ENCODE measurements at places on chromosomes 7 and 10.
A peak's percentile ranks its signal among the peaks of the same experiment; 100 is the strongest.

GRCh38 chr7:108463613-108464012 lies 7.4 kb upstream of the NRCAM start:
- no peak for DNase-seq

GRCh38 chr10:74995806-74996205 lies 115.7 kb upstream of the SAMD8 start:
- DNase-seq = no peak

GRCh38 chr7:38709123-38709522 lies 78.0 kb upstream of the AMPH start:
- DNase-seq = no peak

GRCh38 chr10:80520661-80521470 lies 16.8 kb upstream of the SH2D4B start:
- no peak for DNase-seq

DNA sequence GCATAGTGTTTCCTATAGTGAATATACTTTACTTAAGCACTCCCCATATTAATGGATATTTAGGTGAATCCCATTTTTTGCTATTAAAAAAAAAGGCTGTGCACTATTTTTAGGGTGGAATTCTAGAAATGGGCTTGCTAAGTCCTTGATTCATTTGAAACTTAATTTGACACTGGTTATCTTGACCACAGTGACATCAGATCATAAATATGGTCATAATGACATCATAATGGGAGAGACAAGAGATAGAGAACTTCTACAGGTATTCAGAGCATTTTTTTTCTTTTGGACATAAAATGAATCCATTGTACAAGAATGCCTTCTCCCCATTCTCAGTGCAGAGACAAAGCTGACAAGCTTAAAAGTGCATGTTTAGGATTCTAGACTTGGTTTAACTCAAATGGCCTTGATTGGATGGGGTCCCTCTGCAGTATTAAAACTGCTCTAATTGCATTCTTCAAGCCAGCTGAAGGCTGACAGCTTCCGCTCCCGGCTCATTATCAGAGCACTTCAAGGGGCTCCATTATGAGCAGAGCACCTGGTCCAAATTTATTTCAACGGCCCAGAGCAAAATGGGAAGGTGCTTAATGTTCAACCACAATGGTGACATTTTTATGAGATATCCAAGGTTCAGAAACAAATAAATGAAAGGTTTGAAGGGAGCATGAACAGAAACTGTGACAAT lies 104.8 kb downstream of the JAZF1 start:
- no peak for DNase-seq

DNA sequence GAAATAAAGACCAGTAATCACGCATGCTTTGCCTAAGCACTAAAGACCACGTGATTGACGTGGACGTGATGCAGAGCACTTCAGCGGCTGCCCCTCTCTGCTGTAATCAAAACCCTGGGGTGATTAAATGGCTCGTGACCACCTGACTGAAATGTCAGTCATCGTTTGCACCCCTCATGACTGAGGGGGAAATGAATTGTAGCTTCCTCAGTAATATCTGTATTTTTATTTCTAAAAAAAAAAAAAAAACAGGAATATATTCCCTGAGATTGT lies 148.1 kb upstream of the RSU1 start:
- no peak for DNase-seq

GRCh38 chr7:132029369-132030085 lies 473.1 kb upstream of the PODXL start:
- DNase-seq = no peak

GRCh38 chr7:74452748-74453321 lies 871 bp upstream of the GTF2IRD1 start:
- peak; percentile 10 for DNase-seq

- DNase-seq = peak; percentile 79
These were observed 17.0 kb upstream of the NODAL start for GRCh38 chr10:70458329-70459060.

DNA sequence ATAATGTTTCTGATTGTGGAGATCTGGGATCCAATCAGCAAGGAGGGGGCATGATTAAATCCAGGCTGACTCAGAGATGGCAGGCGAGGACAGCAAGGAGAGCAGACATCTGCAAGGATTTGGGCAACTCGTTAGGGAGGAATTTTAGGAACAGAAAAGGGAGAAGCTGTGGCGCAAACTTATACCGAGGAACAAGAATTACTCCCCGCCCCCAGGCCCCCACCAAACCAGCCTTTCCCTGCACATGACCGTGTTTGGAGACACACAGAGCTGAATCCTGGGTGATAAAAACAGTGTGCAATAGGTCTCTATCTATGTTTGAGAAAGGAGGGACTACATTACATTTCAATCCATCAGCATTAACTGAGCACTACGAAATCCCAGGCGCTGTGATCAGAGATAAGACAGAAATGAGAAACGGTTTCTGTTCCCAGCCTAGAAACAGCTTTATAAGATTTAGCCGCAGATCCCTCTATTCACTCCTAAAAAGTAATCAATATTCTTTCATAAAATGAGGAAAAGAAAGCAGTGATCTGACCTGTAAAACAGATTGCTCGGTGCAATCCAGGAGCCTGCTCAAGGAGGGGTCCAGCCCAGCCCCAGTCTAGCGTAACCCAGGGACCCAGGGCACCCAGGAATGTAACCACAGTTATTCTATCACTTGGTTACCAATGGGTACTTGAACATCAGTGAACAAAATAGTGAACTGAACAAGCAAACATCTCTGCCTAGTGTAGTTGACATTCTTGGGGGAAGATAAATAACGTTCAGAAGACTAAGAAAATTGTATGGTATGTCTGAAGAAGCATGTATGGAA lies 37.2 kb upstream of the RAPGEF5 start:
- DNase-seq = no peak

- no peak for DNase-seq
These were observed 14.0 kb downstream of the SCRN1 start for GRCh38 chr7:29975561-29975960.

DNA sequence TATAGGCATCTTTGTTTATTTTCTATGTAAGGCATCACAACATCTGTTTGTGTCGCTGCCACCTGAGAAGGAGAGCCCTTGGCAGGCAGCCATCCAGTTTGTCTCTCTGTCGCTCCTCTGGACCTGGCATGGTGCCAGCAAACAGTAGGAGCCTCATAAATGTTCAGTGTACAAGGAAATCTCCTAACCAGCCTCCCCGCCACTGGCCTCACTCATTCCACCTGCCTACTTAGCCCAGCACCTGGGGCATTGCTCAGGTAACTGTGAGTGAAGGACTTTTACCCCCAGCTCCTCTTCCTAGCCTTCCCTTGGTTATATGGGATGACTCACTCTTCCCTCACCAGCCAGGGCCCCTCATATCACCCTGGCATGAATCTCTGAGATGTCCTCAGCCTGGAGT lies 61.7 kb upstream of the NPTX2 start:
- no peak for DNase-seq

- DNase-seq = no peak
These were observed 72.2 kb downstream of the ZNF783 start for GRCh38 chr7:149334219-149334618.

DNA sequence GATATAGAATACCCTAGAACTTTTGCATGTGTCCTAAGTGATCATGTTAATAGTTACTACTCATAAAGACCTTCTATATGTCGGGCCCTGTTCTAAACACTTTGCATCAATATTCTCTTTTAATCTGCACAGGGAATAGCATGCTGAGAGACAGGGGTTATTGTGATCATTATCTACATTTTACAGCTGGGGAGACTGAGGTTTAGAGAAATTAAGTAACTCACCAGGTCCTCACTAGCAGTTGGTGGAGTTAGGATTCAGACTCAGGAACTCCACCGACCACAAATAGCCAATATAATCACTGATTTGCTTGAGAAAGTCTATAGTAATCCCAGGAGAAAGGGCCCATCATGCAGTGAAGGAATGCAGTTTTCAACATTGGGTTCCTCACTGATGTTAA lies 111.2 kb upstream of the ADO start:
- DNase-seq = no peak

GRCh38 chr10:114370966-114371365 lies 33.3 kb downstream of the AFAP1L2 start:
- DNase-seq = no peak
